ENCODE measurements at places on chromosomes 11 and 22. TPM values are rescaled to one million over a fixed set of nuclear protein-coding genes. Genes with fewer than 3 reads are reported as not detected.

ELFN2 gene
- 1.6 TPM for polyA plus RNA-seq

OR2D2 gene
- not detected for polyA plus RNA-seq

DNA sequence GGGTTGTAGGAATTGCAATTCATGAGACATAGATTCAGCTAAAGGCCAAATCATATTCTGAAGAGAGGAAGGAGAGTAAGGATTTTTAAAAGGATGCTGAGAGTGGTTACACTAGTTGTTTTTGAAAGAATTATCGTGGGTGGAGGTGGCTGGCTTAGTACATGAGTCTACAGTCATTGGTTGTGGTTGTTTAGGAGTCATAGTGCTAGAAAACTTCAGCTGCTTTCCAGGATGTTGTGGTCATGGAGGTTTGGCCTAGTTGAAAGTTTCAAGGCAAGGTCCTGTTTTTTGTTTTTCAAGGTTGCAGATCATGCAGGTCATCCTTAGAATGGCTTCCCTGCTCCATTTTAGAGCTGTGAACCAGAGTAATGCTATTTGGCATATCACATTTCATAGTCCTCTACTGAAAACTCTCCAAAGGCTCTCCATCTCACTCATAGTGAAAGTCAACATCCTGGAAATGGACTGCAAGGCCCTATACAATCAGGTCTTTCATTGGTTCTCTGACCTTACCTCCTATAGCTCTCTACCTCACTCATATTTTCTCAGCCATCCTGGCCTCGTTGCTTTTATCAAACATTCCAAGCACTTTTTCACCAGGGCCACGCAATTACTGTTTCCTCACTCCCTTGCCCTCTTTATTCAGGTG, 26.1 kb upstream of the ZBTB44 start:
- DNase-seq = no peak

DNA sequence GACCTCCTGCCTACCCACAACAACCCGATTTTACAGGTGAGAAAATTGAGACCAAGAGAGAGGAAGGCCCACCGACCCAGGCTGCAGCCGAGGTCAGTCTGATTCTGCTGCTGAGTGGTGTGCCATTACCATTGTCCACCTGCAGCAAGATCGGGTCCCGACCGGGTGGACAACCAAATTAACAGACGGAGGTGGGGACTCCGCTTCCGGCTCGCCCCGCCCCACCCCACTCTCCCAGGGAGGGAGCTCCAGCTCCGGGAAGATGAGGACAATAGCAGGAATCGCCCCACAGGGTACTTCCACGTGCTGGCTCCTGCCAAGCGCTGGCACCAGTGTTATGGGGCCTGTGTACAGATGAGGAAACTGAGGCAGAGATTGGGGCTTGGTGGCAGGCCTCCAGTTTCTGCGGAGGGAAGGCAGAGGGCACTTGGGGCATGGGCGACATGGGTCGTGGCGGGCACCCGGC, 425 bp upstream of the KDELR3 start:
- DNase-seq = no peak
